Cardiac fibroblast (primary cell): ENCODE measurements at places on chromosomes 1 and 21.
A peak's percentile ranks its signal among the peaks of the same experiment; 100 is the strongest.

- DNase-seq = no peak
These were observed 13.7 kb downstream of the PSMA5 start for GRCh38 chr1:109412551-109412950.

- no peak for DNase-seq
These were observed 87.6 kb downstream of the NENF start for GRCh38 chr1:212520299-212520698.

DNA sequence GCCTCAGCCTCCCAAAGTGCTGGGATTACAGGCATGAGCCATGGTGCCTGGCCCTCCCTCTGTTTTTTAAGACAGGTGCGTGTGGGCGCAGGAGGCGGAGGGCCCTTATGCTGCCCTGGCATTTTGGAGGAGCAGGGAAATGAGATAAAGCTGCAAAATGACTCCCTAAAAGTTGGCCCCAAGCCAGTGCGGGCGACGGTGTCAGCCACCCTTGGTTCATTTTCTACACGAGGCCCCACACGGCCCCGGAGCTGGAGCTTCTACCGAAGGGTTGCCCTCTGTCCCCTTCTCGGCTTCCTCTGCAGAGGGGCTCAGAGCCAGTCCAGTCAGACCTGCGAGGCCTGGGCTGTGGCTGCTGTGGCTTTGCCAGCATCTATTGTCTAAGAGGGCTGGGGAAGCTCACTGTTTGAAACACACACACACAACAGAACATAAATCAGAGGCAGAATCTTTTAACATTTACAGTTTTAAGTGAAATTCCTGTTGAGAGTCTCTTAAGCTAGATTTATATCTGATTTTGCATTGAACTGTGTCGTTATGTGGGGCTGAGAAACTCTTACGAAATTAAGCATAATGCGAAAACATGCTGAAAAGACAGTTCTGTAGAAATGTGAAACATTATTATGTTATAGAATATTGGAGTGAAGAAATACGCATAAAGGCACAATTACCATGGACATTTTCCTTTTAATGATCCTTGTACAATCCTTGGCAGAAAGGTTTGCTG lies 255.9 kb downstream of the CAMTA1 start:
- no peak for DNase-seq

- DNase-seq = no peak
These were observed 25.0 kb upstream of the PHTF1 start for GRCh38 chr1:113784104-113784779.

DNA sequence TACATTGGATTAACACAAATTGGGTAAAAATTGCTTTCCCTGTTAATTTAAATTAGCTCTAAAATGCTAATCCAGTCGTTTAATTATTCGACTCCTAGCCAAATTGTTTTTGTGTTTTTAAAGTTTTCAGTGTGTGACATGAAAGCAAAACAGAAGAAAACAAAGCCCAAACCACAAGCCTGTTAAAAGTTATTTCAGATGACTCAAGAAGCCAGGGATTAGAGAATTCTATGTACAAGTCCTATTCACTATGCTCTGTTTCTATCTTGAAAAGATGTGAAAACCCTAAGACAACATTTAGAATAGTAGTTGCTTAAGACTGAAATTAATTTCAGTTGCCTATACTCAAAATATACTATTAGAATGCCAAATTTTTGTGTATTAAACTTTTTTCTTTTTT lies 294.8 kb upstream of the ADAMTS5 start:
- DNase-seq = peak; percentile 29

GRCh38 chr1:193299038-193299437 lies 112.6 kb upstream of the B3GALT2 start:
- no peak for DNase-seq

GRCh38 chr1:60488847-60489246 lies 415.3 kb upstream of the C1orf87 start:
- peak; percentile 46 for DNase-seq
